ENCODE measurements at places on chromosomes 4 and X.

DNA sequence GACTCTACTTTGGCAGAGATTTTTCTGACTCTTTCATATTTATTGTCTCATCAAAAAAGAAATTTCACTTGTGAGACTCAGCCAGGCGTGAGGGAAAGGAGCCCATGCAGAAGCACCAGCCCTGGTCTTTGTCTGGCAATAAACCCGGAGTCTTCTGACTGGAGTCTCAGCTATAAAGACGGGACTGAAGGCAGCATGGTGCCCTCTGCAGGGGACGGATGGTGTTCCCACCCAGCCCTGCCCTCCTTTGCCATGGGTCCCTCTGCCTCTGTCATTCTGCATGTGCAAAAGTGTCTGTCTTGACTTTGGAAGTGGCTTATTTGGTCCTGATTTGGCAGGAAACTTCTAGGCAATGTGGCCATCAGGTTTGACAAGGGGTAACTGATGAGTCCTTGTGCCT, 14.2 kb downstream of the ZNF185 start:
- no peak for DNase-seq

- DNase-seq, result no peak
These were observed 28.0 kb downstream of the TACC3 start for GRCh38 chr4:1749370-1749769.

DNA sequence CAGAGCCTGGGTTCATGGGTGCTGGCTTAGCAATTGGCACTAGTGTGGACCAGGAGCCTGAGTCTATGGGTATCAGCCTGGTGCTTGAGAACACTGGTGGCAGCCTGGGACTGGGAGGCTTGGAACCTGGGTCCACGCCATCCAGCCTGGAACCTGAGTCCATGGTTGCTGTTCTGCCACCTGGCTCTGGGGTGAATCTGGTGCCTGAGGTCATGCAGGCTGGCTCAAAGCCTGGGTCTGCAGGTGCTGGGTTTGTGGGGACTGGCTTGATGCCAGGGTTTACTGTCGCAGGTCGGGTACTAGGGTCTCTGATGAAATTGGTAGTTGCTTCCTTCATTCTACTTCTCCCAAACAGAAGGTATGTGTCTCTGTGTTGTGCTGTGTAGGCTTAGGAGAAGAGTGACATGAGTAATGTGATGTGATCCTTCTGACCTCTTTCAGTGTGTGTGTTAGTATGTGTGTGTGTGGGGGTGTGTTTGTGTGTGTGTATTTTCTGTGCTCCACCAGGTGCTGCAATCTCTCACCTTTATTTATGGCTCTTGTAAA, 517.0 kb upstream of the EPHA5 start:
- DNase-seq, result peak; percentile 34

DNA sequence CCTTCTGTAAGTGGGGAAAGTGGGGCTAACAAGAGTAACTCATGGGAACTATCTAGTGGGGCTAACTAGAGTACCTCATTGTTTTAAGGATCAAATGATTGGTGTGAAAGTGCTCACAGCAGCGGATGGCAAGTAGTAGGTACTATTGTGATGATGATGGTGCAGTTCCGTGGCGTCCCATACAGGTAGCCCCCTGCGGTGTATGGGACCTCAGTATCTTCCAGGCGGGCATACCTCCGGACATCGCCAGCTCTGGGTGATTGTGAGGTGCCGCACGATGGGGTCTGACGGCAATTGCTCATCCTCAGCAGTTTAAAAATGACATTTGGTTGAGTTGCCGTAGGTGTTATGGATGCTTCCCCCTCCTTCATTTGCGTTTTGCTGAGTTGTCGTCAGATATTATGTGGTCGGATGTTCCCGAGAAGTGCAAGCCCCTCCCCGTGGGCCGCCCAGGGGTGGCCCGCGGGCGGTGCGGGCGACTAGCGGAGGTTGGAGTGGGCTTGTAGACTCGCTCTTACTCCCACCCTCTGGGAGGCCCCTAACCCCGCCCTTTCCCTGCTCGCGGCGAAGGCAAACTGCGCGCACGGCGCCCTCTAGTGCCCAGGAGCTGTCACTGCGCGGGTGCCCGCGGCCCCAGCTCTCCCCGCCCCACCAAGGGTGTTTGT, 18.3 kb upstream of the GPR101 start:
- DNase-seq, result peak; percentile 40

GRCh38 chr4:156954587-156954986, 17.0 kb downstream of the PDGFC start:
- DNase-seq, result peak; percentile 72

DNA sequence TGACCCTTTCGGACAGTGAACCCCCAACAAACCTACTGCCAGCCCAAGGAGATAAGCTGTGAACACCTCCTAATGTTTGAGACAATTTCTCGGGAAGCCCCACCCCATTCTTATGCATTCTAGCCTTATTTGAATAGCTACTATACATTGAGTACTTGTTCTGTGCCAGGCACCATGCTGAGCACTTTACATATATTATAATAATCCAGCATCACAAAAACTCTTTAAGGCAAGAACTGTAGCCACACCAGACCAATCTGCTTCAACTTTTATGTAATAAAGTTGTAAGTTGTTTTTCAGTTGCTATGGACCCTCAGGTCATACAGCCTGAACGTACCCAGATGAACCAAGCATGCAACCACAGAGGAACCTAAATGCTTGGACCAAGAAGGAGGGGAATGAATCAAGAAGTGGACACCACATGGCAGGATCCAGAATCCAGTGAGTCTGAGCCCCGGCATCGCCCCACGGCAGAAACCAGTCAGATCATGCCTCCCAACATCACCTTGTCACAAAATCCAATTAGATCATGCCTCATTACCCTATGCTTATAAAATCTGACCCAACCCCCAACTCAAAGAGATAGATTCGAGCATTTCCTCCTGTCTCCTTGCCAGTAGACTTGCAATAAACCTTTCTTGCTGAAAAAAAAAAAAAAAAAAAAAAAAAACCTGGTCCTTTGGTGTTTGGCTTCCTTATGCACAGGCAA, 225.0 kb downstream of the QDPR start:
- no peak for DNase-seq

DNA sequence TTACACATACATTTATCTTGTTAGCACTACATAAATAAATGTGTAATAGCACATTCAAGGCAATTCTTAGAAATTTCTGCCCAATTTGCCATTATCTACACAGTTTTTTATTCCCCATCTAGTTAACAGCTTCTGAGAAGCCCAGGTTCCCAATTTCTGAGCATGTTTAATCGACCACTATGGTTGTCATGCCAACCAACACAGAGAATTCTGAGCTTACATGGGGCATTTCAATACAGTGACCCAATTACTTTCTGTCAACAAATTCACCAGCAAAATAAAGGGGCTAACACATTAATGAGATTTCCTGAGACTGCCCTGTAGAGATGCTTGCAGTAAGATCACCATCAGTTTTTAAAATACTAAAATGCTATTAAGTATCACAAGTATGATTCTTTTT, 22.0 kb downstream of the GPM6A start:
- no peak for DNase-seq
